ENCODE measurements at places on chromosomes 12 and 14.
A peak's percentile ranks its signal among the peaks of the same experiment; 100 is the strongest.

- no peak for DNase-seq
These were observed 5.9 kb downstream of the KLHL33 start for GRCh38 chr14:20429801-20430669.

DNA sequence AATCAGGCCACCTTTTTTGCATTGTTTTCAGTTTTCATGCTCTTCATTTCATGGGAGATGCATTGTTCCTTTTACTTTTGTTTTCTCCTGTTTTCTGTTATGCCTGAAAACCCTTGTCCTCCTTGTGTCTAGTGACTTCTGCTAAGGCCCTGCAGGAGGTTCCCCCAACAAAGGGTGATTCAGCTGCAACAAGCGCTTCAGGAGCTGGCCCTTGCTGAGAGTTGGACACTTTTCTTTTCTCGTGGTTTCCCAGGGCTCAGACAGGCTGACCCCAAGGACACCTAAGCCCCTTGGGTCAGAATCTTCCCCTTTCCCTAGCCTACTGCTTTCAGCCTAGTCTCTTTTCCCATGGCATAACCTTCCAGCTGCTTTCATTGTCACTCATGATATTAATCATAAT lies 98.9 kb downstream of the PLXNC1 start:
- DNase-seq = no peak

- no peak for DNase-seq
These were observed 42.8 kb downstream of the GNS start for GRCh38 chr12:64716371-64716770.

- no peak for DNase-seq
These were observed 84.2 kb upstream of the TMEM263 start for GRCh38 chr12:106871477-106871876.

DNA sequence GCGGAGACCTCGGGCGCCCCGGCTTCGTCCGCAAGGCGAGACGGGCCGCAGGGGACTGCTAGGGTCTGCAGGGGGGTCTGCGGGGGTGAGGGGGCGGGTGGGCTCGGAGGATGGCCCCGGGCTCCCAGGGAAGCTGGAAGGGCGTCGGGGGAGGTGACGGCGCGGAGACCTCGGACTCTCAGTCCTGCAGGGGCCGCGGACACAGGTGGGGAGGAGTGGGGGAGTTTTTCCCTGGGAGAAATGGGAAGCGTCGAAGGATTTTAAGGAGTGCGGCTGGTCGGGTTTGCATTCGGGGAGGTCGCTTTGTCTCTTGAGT lies 25.9 kb downstream of the ZBTB42 start:
- DNase-seq = no peak

DNA sequence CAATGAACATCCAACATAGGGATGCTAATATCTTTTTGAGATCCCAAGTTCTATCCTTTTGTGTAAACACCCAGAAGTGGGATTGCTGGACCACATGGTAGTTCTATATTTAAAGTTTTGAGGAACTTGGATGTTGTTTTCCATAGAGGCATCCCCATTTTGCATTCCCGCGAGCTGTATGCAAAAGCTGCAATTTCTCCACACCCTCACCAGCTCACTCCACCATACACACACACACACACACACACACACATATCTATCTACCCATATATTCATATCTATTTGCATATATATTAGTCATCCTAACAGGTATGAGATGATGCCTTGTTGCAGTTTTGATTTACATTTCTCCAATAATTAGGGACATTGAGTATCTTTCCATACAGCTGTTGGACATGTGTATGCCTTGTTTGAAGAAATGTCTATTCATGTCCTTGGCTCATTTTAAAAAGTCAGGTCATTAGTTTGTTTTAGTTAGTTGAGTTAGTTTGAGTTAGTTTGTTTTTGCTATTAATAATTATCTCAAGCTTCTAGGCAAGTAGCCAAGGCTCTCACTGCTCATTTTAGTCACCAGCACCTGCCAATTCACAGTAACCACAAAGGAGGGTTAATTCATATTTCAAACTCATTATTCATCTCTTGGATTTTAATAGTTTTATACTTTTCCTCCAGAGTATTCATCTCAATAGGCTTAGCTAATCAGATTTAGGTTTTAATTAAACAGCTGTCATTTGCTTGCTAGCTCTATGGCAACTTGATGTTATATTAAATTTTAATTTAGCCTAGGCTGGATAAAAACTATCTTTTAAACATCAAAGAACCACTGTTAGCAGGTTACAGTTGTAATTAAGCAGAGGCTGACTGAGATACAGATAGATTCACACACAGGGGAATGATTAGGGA lies 1435.9 kb upstream of the TMEM132C start:
- no peak for DNase-seq

- DNase-seq = no peak
These were observed 112.7 kb downstream of the PLXNC1 start for GRCh38 chr12:94261119-94261518.

GRCh38 chr12:3795492-3796133 lies 42.7 kb upstream of the CRACR2A start:
- DNase-seq = no peak

DNA sequence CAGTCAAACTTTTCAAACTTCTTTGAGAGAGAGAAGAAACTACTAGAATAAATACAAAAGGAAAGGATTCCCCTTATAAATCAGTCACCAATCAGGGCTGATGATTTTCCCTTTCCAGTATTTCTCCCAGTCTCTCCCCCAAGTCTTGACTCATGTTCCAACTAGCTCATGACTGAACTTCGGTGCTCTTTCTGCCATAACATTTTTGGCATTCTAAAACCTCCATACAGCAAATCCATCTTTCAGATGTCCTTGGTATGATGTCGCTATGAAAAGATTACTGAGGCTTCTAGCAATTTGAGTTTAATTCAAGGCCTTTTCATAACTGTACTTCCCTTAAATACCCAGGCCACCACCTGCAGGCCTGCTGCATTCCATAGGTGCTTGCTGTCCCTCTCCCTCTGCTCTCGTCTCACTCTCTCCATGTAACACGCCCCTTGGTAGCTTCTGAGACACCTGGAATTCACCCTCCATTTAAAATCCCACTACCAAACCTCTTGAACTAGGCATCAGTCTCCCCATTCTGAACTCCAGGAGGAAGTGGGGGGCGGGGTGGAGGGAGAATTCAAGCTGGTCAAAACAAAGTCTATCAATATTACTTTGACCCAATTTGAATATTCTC lies 2.4 kb downstream of the PRKD1 start:
- DNase-seq = no peak

DNA sequence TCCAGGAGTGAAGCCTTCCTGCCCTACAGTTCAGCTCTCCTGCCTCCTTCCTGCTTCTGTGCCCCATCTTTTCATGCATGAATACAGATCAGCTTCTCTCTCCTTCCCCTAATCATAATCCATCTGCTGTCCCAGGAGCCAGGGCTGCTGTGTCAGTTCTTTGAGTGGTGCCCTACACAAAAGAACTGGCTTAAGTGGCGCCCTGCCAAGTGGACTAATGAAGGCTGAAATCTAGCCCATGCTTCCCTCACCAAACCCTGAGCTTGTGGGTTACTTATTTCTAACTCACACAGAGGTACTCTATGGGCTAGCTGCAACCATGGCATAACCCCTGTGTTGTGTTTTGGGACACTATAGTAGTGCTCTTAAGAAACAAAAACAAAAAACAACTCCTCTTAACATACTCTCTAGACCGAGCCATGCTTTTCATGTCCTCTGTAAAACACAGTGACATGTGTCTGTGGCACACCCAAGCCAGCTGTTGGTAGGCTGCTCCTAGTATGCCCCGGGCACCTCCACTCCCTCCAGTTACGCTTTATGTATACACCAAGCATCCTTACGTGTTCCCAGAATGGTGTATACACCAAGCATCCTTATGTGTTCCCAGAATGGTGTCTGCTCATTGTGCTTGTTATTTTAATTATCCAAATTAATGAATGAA lies 19.3 kb upstream of the ETV6 start:
- DNase-seq = no peak

DNA sequence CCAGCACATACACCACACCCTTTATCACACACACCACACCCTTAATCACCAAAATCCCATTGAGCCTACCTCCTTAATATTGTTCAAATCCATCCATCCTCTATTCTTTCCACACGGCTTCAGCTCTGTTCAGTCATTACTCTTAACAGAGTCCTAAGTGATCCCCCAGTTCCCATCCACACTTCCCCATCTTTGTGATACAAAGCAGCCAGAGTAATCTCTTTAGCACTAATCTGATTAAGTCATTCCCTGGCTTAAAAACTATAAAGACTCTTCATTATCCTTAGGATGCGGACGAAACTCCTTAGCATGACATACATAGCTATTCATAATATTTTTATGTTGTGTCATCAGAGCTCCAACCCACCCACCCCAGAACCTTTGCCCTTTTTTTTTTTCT lies 14.7 kb upstream of the MFAP5 start:
- no peak for DNase-seq

GRCh38 chr12:106445053-106445452 lies 87.5 kb downstream of the POLR3B start:
- no peak for DNase-seq

- no peak for DNase-seq
These were observed 2.9 kb downstream of the SLC15A4 start for GRCh38 chr12:128820723-128821432.

- peak; percentile 47 for DNase-seq
These were observed 71.7 kb upstream of the RAP1B start for GRCh38 chr12:68538726-68539614.

Data from activated naive CD4-positive, alpha-beta T cell treated with Interleukin-2 at 50 U/mL for 16 hours (primary cell).